Upper lobe of right lung (tissue), 1 donor: ENCODE measurements at places on chromosomes 13 and 19. TPM values are rescaled to one million over a fixed set of nuclear protein-coding genes. Genes with fewer than 3 reads are reported as not detected.
A peak's percentile ranks its signal among the peaks of the same experiment; 100 is the strongest.

DNA sequence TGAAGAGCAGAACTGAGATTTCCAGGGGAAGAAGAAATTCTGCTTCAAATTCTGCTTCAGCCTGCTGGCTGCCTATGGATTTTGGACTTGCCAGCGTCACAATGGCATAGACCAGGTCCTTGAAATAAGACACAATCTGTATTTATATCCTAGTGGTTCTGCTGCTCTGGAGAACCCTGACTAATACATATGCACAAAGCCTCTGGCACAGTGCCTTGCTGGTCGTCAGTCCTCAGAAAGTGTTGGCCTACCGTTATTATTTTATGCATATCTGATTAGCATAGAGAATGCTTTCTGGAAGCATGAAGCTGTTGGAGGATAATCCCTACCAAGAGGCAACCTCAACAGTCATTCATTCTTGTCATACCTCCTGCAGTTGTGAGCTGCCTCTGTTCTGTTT is 213.7 kb downstream of the B3GLCT start:
- DNase-seq = no peak

Gene UGGT2
- 21.7 TPM for total RNA-seq

DNA sequence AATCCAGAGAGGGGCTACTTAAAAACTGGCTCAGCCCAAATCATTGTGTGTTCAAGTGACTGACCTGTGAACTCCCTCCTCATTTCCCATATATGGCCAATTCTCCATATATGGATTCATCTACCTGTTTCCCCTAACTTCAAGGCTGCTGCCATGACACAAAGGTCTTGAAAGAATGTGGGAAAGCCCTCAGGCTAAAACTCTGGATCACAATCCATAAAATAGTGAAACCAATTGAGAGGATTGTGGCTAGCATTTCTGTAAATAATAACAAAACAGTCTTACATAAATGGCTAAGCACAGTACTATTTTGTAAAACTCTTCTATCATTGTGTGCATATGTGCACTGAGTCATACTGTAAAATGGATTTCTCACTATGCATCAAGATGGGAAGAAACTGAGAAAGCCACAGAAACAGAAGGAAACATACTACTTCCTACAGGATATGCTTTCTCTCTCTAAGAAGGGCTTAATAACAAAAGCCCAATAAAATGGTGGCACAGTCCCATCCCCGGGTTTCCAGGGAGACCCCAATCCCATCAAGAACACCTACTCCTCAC is 80.5 kb downstream of the FOXO1 start:
- no peak for DNase-seq

DNA sequence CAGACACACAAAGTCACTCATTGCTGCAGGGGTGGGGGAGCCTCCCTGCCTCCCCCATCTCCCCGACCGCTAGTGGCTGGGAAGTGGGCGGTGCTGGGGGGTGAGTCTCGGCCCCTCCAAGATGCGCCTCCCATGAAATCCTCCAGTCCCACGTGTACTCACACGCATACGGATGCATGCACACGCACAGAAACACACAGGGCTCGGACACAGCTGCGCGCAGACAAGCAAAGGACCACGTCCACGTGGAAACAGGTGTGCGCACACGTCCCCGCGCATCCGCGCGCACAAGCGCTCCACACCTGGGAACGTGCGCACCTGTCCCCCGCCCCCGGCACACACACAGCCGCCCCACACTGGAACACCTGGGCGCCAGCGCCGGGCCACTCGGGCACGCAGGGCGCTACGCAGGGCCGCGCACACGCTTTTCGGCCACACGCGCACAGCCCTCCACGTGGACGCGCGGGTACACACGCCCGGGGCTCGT is 687 bp downstream of the MATK start:
- no peak for DNase-seq

Gene FCER2
- total RNA-seq = 0.58 TPM

DNA sequence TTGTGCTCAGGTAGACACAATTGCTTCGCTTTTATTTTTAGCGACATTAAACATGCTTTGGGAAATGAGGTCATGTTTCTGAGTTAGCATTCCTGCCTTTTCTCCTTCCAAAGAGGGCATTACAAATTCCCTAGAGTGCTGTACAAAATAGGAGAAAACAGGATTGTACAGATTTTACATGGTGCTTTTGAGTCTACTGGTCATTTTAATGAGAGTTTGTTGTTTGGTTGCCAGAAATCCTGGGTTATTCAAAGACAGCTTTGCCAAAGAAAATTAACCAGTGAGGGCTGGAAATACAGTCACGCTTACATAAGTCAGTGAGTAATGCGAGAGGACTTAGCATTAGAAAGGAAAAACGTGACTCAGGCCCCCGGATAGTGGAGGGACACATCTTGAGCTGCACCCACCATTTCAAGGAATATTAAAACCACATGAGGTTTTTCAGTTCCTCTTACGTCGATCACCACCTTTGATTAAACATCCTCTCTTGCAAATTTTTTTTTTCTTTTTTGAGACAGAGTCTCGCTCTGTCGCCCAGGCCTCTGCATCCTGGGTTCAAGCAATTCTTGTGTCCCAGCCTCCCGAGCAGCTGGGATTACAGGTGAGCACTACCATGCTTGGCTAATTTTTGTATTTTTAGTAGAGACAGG is 55.4 kb downstream of the SACS start:
- no peak for DNase-seq

DNA sequence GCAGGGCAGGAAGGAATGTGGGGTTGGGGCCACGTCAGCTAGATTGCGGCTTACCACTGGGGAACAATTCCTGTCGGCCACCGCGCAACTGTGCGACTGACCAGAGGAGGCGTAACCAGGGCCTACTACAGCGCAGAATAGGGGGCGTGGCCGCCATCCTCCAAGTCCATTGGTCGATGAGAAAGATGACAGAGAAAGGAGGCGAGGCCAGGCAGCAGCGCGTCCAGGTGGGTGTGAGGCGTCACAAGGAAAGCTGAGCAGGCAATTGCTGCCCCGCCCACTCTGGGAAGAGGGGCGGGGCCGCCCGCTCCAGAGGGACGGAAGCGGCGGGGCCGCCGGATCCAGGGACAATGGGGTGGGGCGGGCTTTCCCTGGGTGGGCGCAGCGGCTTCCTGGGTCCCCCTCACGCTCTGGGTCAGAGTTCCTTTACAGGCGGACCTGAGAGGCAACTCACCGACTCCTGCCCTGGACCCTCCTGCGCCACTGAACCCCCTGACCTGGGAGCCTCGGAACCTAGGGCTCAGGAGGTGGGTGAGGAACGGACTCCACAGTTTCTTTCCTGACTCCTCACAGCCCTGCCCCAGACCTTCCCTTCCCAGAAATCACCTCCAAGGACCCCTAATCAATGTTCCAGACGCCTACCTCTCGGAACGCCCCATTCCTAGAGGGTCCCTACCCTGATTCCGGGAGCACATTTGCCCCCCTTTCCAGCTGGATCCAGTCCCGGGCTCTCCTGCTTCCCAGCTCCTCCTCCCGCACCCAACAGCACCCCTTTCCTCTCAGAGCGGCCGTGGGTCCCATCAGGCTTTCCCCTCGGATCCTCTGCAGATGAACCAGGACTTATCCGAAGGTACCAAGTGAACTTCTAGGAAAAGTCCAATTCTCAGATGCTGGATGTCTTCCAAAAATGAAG is 101.5 kb upstream of the ZNF492 start:
- peak; percentile 81 for DNase-seq

DNA sequence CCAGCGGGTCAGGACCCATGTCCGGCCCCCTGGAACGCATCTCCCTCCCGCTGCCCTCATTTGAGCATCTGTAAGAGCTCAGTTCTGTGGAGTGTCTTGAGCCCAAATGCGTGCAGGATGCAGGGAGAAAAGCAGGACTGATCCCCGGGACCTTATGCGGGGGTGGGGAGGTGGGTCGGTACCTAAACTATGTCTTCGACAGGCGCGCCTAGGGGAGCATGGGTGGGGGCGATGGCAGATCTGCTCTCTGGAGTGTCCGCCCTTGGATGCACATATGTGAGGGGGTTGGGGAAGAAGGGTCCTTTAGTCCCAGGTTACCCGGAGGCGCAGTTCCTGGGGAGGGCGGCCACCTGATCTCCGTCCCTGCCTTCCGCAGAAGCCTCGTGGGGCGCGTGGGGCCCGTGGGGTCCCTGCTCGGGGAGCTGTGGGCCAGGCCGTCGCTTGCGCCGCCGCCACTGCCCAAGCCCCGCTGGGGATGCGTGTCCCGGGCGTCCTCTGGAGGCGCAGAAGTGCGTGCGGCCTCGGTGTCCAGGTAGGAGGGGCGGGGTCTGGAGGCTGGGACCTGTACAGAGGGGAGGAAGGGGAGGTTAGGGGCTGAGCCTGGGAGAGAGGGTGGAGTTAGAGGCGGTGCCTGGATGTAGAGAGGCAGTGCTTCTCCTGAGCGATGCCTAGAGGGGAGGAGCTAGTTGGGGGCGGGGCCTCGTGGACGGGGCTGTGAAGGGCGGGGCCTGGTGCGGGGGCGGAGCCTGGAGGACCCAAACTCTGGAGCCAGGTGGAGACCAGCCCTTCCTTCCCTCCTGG is 2.9 kb downstream of the CILP2 start:
- peak; percentile 76 for DNase-seq

DNA sequence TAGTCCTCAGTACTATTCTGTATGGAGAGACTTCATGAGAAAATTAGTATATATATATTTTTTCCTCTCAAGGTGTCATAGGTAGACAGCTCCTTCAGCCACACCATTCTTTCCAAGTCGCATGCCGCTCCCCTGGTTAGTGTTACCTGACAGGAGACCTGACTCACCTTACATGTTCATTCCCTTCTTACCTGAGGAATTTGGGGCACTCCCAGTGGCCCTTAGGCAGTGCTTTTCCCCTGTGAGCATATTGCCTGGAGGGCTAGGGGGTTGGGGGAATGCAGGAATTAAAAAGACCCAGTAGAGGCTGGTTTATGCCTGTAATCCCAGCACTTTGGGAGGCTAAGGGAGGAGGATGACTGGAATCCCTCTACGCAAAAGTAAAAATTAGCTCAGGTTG is 9.0 kb upstream of the ACTN4 start:
- DNase-seq = no peak

Gene SUGT1
- 39.1 TPM for total RNA-seq

DNA sequence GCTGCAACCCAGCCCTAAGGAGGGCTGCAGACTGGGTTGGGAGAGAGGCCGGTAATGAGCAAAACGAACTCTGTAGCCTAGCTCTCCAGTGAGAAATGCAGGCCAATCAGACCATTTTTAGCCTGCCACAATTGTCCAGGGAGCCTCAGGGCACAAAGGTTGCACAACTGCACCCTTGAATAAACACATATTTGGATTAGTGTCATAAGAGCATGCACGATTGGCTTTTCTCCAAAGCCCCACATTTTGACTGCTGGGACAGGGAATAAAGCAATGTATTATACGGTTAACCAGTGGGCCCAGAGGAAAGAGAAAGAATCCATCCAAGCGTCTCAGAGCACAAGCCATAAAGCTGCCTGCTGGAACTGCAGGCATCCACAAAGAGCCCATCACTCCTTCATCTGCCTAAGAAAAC is 729.4 kb upstream of the SGCG start:
- no peak for DNase-seq

DNA sequence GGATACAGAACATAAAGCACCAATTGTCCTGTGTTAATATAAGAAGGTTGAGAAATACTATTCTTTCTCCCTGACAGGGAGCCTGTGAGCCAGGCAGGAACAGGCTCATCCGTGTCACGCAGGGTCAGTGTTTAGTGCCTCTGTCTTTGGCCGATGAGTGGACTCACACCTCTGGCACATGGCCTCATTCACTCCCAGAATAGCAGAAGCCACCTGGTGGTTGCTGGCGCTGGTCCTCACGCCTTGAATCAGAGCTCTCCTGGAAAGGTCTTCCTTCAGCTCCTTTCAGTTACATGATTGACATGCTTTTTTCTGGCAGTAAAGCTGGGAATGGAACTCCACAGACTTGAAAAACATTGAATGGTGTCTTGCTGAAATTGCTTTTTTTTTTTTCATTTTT is 28.1 kb upstream of the SIAH3 start:
- no peak for DNase-seq

DNA sequence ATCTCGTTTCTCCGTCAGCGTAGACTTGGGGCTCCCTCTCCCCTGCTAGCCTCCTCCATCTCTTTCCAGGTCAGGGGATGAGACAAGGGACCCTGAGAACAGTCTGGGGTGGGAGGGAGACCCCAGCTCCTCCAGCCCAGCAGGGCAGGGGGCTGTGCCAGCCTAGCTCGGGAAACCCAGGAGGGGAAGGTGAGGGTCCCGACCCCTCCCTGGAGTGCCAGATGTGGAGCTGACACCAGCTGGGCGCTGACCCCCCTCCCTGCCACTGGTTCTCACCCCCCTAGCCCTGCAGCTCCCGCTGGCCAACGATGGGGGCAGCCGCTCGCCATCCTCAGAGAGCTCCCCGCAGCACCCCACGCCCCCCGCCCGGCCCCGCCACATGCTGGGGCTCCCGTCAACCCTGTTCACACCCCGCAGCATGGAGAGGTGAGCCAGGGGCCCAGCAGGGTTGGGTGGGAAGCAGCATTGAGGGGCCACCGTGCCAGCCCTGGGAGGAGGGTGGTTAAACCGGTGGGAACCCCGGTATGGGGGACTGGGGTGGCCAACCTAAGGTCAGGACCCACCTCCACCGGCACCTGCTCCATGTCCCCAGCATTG is 5.1 kb upstream of the TGFBR3L start:
- no peak for DNase-seq

GRCh38 chr13:105665284-105665683 is 870.2 kb downstream of the EFNB2 start:
- DNase-seq = no peak

- no peak for DNase-seq
Observed at GRCh38 chr13:26343816-26344215, 89.9 kb downstream of the CDK8 start.

GRCh38 chr19:5642204-5642603 is 19.3 kb downstream of the SAFB start:
- DNase-seq = no peak

- DNase-seq = no peak
Observed at GRCh38 chr13:20159646-20160305, 1.1 kb downstream of the GJA3 start.

Gene CPT1C
- 6.1 TPM for total RNA-seq

Gene ZNF865
- 18.4 TPM for total RNA-seq

Gene NRTN
- total RNA-seq = 2.1 TPM

GRCh38 chr13:113793718-113794085 is 34.7 kb downstream of the TMEM255B start:
- peak; percentile 49 for DNase-seq

GRCh38 chr19:14116918-14117578 is 514 bp downstream of the PRKACA start:
- peak; percentile 78 for DNase-seq

Gene CD70
- 1.7 TPM for total RNA-seq
